ENCODE measurements at places on chromosomes 6 and 20.

DNA sequence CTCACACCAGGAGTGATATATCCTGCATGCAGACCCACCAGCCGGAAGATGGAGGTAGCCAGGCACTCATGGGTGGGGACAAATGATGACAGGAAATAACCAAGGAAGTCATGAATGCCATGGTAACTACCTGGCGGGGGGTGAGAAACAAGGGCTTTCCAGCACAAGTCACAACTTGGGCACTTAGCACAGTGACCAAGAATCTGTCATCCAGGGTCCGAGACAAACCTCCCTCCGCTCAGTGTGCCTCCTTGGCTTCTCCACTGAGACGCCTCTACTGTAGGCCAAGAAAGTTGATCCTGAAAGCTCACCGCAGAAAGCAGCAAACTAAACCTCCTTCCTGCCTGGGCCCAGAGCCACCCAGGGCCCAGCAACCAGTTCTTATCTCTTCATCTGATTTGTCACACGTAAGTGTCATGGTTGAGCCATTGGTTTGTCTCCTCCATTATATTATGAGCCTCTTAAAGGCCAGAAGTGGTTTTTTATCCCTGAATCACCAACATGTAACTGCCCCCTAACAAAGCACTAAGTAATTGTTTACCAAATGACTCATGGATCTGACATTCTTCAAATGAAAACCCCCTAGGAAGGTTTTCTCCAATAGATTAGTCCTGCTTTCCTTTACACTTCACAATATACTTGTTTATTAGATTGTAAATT lies 84.3 kb upstream of the TAB2 start:
- no peak for DNase-seq

GRCh38 chr6:137944793-137945498 lies 77.9 kb downstream of the TNFAIP3 start:
- DNase-seq: peak; percentile 21

DNA sequence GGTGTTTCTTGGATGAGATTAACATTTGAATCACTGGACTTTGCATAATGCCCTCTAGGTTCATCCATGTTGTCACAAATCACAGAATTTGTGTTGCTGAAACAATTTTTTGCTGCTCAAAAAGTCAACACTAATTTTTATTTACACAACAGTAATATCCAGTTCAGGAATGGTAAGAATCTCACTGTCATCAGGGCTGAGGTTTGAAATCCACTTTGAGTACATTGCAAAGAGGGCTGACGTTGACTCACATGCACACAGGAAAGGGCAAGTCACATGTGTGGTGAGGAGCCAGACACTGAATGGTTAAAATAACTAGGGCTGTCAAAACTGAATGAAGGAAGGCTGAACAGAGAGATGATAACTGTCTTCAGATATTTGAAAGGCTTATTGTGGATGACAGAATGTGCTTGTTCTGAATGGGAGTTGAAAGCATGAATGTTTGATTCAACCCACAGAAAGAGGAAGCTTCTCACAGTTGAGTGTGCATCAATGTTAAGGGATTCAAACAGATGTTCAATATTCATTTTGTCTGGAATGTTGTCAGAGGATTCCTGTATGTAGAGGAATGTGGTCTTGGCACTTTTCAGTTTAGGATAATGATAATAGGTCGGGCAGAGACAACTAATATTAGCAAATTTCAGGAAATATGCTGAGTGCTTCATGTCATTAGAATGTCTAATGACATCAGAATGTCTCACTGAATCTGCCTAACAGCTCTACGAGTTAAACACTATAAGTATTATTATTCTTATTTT lies 3.6 kb upstream of the ADGRG6 start:
- no peak for DNase-seq

GRCh38 chr6:168441434-168442391 lies 729 bp downstream of the SMOC2 start:
- peak; percentile 42 for DNase-seq

DNA sequence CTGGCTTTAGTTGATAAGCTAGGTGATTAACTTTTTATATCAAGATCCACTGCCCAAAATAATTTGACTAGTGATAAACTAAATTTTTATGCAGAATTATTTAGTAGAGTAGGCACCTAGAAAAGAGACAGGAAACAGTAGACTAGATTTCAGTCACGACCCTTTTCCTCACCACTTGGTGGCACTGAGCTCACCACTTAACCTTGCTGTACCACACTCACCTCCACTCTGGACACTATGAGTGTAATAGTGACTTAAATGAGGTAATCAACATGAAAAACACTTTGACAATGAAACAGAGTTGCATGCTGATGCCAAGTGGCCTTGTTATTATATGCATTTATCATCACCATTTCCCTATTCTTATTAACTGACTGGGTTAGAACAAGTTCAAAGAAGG lies 730.4 kb downstream of the KIF16B start:
- DNase-seq: no peak

GRCh38 chr6:14799928-14800327 lies 445.9 kb upstream of the JARID2 start:
- DNase-seq: peak; percentile 58

DNA sequence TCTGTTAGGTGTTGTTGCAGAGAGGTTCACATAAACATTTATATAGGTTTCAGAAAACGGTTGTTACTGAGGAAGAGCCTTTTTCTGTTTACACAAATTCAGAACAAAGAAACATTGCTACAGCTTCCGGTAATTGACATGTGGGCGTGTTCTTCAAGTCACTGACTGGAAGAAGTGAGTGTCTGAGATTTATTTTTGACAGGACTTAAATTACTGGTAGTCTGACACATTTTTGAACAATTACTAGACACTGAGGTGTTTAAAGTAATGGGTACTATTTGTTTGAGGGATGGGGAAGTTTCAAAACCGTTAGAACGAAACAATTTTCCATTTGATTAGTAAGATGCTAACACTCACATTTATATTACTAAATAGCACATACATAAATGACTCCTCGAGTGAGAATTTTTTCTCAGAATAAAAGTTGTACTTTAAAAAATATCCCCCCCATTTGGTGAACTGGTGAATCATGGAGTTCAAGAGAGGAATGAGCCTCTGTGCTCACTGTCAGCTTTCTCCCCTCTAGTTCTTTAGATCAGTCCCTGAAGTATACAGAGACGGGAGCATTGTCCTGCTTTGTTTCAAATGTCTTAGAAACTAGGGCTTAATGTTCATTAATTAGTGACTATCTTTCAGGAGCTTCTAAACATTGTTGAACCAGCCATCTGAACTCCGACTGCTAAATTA lies 98.7 kb downstream of the TSHZ2 start:
- no peak for DNase-seq

DNA sequence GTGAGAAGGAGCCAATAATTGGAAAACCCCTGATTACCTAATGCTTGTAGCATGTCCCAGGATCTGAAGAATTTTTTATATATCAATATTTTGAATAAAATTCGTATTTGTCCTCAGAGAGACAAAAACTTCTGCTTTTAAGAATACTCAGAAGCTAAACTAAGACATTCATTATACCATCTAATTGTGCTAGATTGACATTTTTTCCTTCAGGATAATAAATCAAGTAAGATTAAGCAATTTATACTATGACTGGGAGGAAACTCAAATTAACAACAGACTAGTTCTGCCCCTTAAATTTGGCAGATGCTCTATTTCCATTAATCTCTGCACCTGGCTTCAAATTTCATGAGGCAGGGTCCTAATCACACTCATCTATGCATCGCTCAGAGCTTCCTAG lies 291.4 kb downstream of the PLCB1 start:
- no peak for DNase-seq

DNA sequence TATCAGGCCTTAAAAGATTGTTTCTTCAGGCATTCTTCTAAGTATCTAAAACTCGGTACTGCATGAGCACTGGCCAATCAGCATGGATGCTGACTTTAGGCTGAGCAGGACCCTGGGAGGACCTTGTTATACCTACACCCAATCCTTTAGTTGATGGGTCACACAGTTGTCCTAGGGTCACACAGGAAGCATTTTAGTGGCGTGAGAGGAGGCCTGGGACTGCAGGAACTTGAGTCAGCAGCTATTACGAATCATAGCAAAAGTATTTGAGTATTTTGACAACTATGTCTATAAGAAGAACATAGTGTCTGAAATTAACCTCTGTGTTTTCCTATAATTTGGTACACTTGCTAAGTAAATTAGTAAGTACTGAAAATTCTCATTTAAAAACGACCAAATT lies 741.4 kb downstream of the HACE1 start:
- DNase-seq: no peak

DNA sequence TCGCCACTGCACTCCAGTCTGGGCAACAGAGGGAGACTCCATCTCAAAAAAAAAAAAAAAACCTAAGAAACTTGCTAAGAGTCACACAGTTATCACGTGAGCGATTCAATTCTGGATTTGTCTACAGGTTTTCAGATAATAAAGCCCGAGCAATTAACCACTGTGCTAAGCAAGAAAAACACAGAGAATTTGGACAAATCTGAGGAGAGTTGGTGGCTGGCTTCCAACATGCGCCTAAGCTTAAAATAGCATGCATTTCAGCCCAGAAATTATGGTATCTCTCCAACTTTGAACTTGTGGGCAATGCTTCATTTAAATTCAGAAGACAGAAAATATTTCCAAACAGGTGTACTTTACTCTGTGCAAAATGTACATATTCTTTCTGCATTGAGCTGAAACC lies 232.9 kb downstream of the TSHZ2 start:
- no peak for DNase-seq

DNA sequence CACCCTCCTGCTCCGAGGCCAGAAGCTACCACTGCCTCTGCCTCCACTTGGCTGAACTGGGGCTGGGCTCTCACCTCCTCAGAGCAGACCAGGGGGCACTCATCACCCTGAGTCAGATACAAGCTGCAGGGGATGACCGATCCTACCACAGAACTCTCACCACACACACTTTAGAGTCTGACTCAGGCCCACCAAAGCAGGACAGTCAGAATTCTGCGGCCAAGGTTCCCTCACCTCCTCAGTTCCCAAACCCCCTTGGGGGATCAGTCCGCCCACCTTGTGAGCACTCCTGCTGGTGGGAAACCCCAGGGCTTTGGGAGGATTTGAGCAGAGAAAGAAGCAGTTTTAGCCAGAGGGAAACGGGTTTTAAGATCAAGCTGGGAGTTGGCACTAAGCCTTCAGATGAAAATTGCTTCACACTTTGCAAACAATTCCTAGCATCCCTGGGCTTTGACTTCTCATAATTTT lies 587.8 kb upstream of the JAG1 start:
- no peak for DNase-seq

DNA sequence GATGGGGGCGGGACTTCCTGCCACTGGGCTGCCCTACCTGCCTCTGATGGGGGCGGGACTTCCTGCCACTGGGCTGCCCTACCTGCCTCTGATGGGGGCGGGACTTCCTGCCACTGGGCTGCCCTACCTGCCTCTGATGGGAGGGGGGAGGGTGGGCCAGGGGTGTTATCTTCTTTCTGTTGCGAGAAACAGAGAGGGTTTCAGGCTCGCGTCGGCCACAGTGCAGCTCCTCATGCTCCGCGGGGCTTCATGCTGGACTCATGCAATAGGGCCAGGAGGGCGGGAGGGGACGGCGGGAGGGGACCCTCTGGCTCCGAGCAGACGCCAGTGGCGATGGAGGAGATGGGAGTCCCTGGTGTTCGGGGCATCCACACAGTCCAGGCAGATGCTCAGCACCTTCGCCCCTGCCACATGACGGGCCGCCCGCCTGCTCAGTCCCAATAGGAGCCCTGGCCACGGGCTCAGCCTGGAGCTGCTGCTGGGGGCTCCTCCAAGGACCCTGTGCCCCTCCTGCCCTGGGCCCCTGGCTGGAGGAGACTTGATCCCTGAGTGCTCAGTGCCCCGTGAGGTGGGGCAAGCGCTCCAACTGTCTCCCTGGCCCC lies 48.8 kb upstream of the CHRNA4 start:
- no peak for DNase-seq

- no peak for DNase-seq
Measured at GRCh38 chr20:52817981-52818380, 154.2 kb upstream of the TSHZ2 start.

- DNase-seq: no peak
Measured at GRCh38 chr20:42524058-42524457, 665.6 kb downstream of the PTPRT start.

- no peak for DNase-seq
Measured at GRCh38 chr20:48583171-48583570, 244.6 kb downstream of the PREX1 start.
